Central memory CD8-positive, alpha-beta T cell (primary cell): ENCODE measurements at places on chromosomes 3 and 15.

DNA sequence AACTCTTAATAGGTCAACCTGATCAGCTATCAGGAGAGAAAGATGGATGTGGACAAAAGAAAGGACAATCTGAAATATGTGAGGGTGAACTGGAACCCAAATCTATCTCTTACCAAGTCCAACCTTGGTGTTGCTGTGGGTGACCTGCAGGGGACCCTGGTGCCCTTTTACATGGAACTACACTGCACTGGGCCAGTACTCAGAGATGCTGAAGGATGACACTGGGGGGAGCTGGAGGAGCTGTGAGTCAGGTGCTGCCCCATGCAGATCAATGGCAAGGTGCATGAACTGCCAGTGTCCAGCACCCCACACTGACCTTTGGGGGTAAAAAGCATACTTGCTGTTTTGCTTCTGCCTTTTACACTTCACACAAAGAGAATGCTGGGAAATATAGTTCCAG lies 55.6 kb upstream of the TBC1D5 start:
- DNase-seq, result no peak

- DNase-seq, result no peak
These were observed 572.6 kb downstream of the FOXP1 start for GRCh38 chr3:71010726-71011455.

- no peak for DNase-seq
These were observed 510.4 kb upstream of the AGTR1 start for GRCh38 chr3:148187296-148187695.

DNA sequence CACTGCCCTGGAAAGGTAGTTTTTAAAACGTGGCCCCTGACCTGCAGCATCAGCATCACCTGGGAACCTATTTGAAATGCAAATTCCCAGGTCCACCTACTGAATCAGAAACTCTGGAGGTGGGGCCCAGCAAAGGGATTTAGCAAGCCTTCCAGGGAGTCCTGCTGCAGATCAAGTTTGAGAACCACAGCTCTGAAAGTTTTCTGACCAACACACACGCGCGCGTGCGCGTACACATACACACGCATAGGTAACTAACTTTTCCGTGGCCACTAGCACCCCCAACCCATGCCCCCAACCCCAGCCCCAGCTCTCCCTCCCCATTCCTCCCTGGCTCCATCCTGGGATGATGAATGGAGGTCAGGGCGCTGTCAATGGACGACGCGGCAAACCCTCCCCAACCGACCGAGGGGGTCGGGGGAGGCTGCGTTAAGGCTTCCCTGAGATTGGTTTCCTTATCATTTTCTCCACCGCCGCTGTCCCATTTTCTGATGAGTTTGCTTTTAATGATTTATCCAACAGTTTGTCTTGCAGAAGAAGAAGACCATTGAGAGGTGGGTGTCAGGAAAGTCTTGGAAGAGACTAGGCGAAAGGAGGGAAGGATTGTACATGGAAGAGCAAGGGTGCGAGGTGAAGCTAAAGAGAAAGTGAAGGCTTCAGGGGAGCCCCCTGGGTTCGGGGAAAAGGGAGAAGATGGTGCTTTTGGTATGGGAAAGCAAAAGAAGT lies 590 bp upstream of the BOC start:
- DNase-seq, result no peak

DNA sequence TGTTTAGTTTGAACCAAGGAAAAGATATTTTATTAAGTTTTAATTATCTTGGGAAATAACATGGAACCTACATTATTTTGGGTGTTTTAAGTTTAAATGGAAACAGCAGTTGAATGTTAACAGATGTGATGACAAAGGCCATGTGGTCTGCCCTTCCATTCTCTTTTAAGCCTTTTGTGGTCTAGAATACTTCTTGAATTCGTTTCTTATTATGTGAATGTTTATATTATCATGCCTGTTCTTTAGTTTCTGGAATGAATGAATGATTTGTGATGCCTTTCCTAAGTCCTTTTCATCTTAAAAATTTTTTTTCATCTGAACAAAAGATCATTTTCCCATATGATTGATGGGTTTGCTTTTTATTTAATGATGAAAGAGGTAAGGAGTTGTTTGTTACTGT lies 44.6 kb downstream of the SNRK start:
- DNase-seq, result no peak

- no peak for DNase-seq
These were observed 15.0 kb downstream of the KLF15 start for GRCh38 chr3:126342211-126342610.

DNA sequence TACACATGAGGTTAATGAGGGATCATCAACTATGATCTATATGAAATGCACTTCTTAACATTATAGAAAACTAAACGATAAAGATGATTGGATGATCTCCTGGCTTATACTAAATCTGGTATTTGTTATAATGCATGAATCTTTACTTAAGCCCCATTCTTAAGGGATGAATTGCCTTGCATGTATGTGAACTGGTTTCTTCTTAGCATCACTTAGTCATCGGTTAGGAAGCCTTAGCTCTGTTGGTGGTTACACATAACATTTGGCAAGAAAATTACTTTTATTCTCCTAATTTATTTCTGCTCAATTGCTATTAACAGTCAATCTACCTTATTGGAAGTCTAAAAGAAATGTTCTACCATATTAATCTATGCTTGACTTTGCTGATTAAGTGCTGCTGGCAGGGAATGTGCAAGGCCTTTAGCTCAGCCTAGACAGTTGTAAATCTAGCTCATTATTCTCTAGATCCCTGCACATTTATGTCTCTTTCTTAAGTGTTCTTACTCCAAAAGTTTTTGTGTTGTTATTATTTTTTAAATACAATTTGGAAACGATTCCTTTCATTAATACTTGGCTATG lies 356.0 kb downstream of the ZPLD1 start:
- DNase-seq, result no peak

DNA sequence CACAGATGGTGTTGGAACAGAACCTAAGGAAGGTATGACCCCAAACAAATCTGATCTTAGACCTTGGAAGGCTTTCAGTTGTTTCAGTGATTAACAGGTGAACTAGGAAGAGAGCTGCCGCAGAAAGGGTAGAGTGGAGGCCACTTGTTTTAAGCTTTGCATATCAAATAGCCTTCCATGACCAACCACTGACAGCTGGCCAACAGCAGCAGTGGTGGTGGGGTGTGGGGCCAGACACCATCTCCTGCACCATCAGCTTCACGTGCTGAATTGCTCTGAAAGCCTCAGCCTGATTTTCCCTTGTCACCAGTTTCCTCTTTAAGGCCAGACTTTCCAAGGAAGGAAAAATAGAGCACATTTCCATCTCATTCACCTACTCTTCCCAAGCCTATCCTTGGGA lies 16.6 kb upstream of the OSBPL11 start:
- no peak for DNase-seq

DNA sequence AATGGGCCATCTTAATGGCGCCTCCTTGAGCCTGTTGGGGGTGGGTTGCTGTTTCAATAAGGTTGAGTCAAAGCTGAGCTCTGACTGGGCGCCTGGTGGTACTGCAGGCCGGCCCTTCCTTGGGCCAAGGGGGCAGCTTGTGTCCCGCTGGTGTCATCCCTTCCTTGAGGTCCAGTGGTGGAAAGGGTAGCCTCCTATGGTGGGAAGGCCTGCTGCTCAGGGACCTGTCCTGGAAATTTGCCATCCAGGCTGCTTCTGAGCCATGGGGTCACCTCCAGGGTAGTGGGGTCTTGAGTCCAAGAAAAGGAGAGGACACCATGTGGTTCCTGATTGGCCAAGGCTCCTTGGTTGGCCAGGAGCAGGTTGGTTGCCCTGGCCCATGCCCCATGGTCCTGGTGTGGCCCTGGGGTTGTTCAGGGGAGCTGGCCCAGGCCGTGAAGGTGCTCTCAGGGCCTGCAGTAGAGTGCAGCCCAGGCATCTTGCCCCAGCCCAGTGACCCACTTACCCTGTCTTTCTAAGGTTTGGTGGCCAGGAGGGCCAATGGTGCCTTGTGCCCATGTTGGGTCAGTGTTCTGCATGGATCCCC lies 188.7 kb downstream of the UBE3A start:
- no peak for DNase-seq

DNA sequence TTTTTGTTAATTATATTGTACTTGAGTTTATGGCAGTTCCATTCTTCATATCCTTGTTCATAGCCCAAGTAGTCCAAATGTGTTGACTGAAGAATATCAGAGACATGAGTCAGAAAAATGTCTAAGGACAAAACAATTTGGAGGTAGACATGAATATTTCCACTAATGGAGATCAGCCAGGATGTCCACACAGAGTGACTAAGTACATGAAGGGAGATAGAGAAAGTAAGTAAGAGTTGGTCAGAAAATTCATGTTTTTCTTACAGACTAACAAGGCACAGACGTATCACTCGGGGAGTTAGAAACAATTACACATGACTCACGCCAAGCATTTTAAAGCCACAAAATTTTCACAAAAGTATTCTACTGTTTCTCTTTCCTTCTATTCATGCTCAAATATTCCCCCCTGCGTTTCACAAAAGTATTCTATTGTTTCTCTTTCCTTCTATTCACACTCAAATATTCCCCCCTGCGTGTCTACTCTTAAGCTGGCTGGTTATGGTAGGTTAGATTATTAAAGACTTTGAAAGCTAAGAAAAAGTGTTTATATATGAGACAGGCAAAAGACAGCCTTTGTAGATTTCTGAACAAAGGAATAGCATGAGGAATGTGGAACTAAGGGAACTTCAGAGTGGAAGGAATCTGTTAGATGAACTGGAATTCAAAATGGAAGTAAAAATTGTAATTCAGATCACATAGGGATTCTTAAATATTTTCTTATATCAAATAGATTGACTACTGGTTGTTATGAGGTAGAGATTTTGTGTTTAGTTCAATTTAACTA lies 648.7 kb upstream of the CCDC54 start:
- no peak for DNase-seq

- no peak for DNase-seq
These were observed 65.5 kb upstream of the DCBLD2 start for GRCh38 chr3:98966862-98967546.

DNA sequence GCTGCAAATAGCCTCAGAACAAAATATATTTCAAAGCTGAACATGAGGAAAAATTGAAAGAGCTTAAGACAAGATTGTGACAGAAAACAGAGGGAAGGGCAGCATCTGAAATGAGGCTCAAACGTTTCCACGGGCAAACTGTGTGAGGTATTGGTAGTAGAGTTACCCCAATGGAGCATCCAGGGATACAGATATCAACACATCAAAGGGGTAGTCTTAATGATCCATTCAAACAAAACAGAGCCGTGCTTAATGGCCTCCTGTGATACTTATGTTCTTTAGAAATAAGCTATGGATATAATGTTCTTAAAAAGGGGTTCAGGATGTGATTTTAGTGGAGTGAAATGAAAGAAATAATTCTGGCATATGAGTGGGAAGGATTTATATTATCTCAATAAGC lies 430.3 kb upstream of the PDZRN3 start:
- DNase-seq, result no peak

GRCh38 chr3:122004107-122004506 lies 17.9 kb downstream of the ILDR1 start:
- no peak for DNase-seq

- DNase-seq, result no peak
These were observed 79.8 kb downstream of the ABHD5 start for GRCh38 chr3:43770426-43771103.

DNA sequence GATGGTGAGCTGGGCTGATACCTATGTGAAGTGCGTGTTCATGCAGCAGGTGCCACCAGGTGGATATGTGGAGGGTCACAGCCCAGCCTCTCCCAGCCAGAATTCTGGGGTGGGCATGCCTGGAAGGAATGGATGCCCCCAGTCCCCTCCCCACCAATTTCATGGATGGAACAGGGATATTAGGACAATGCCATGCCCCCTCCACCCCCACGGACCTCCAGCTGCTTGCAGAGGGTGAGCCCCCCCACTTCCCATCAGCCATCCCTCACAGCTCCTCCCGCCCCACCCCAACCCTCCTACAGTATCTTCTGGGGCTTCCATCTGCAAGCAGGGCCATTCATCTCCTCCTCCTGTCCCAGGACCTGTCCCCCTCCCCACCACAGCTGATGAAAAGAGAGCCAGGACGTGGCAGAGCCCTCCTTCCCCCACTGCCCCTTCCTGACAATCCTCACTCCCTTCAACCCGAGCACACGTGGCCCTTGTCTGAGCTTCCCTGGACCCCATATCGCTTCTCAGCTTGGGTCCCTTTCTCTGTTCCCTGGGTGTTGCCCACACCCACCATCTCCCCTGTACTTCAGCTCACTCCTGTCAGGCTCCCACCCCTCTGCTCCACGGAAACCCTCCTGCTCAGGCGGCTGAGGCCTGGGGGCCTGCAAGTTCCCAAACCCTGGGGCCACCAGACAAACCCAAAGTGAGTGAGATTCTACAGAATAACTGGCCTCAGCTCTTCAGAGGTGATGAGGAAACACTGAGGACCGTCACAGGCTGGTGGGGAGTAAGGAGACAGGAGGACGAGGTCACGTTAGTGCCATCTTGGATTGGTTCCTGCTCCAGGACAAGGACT lies 2.8 kb upstream of the SEMA3G start:
- no peak for DNase-seq

DNA sequence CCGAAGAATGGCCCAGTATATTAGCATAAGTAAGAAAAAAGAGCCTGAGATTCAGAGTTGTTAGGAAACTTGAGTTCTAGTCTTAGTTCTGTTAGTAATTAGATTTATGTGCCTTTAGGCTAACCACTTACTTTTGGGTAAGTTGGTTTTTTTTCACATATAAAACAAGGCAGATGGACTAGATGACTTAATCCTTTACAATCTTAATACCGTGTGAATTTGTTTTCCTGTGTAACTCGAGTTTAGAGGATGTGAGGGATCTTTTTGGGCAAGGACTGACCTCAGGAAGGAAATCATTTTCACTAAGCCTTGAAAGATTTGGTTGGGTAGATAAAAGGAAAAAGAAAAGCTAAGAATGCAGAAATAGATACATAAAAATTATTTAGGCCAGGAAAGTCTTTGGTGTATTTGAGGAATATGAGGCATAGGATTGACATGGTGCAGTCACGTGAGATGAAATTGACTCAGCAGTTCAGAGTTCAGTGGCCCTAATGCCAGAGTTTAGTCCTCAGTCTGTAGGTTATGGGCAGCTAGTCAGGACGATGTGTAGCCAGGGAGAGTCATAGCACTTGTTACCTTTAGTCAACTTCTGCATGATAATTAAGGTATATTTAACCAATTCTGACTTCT lies 34.6 kb downstream of the PAK2 start:
- no peak for DNase-seq
